ENCODE measurements at places on chromosomes 3 and 15.

- DNase-seq: peak; percentile 82
Observed at GRCh38 chr3:151146071-151146730, 56.8 kb downstream of the GPR171 start.

DNA sequence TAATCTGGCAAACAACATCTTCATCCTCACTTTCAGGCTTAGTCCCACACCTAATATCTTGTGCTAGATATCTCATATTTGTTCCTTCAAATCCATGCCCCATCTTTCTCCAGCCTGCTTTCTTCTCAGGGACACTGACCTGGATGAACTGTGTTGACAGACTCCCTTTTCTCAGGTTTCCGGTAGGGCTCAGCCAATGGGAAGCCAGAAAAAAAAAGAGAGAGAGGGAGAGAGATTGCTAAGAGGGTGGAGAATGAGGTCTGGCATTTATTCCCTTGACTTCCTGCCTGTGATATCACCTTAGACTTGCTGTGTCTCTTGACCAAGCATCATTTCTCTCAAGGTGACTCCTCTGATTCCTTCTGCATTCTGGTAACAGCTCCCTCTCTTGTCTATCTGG lies 145.6 kb upstream of the ABI3BP start:
- no peak for DNase-seq

DNA sequence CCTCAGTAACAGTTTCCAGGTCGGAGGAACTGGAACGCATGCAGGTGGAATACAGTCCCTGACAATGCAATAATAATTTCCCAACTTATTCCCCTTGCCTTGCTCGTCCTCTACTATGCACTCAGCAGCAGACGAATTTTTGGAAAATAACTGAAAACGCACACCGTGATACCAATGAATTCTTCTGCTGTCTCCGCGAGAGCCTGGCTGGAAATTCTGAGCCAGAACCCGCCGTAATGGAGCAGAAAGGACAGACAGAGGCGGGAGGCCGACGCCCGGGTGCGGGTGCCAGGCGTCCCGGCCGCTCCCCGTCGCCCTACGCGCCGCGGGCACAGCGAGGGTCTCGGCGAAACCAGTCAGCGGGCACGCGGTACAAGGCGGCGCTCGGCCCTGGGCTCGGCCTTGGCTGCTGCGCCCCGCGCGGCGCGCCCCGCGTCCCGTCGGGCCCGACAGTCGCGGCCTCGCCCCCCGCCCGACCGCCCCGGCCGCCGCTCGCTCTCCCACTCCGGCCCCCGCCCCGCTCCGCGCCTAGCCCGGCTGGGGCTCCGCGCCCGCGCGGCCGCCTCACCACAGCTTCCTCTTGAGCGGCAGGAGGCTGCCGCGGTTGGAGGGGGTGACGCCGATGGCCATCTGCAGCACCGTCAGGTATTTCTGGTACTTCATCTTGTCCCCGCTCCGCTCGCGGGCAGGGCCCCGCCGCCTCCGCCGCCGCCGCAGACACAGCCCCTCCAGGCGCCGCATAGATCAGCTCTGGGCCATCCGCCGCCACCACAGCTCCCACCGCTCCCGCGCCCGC lies 114.5 kb upstream of the GOLGA8J start:
- no peak for DNase-seq

GRCh38 chr15:31799319-31799714 lies 231.0 kb upstream of the CHRNA7 start:
- no peak for DNase-seq
